ENCODE measurements at places on chromosomes 5 and 9. TPM values are rescaled to one million over a fixed set of nuclear protein-coding genes. Genes with fewer than 3 reads are reported as not detected.

DNA sequence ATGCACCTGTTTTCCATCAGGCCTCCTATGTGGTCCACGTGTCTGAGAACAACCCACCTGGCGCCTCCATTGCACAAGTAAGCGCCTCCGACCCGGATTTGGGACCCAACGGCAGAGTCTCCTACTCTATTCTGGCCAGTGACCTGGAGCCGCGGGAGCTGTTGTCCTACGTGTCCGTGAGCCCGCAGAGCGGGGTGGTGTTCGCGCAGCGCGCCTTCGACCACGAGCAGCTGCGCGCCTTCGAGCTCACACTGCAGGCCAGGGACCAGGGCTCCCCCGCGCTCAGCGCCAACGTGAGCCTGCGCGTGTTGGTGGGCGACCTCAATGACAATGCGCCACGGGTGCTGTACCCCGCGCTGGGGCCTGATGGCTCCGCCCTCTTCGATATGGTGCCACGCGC is 1.7 kb downstream of the PCDHGB1 start:
- no peak for DNase-seq

Gene LCN10
- 10.2 TPM for total RNA-seq

Gene PCDHB11
- 1.8 TPM for total RNA-seq

Gene PDZD2
- total RNA-seq = 66.4 TPM

DNA sequence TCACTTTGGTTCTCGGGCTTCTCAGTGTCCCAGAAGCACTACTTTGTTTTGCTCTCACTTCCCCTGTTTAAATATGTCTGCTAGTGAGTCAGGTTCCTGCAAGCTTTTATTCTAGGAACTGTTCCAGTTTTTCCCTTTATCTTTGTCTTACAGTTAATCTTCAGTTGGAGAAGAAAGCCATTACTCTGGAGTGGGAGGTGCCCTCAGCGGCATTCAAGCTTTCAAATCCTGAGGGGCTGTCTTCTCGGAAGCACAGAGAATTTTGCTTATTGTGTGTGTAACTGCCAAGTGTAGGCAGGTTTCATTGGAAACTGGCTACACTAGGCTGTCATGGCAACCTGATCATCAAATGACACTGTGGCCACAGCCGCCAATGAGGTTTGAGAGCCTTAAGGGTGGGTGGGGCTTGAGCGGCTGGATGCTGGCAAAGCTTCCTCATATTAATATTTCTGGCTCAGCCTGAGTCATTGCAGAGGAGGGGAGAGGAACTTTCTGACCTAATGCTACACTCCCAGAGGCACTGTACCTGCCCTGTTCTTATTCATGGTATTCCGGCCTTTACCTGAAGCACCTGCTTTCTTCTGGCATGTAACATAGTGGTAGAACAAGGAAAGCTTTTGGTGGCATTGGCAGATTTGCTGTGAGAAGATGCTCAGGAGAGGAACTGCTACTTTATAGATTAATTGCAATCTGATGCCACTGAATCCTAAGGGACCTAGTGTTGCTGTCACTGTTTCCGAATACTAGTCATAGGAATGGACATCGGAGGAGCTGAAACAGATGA is 26.3 kb downstream of the SLC25A25 start:
- peak; percentile 59 for DNase-seq

DNA sequence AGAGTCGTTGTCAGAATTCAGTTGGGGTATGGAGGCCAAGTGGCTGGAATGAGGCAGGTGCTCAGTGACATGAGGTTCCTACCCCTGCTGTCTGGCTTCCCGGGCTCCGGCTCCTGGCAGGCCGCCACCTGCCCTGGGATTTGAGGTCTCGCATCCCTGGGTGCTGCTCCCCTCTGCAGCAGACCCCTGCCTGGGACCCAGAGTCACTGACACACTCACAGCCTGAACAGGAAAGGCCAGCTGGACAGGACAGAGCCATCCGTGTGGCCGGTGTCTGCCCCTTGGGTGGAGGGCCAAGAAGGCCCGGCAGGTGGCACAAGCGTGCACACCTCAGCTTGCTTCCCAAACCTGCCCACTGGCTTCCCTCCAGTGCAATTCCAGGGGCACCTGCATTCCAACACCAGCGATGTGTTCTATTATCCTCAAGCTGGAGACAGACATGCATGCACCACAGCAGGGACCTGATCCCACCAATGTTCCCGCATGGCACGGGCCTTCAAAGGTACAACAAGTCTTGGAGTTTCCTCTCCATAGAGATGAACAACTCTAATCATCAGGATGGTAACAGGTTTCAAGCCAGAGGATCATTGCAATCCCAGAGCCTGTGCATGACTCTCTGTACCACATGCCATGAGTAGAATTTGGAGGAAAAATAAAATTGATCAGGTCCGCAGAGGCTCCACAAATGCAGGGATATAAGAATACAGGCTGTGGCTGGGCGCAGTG is 45.6 kb upstream of the RNF130 start:
- no peak for DNase-seq

Gene C9
- 0.12 TPM for total RNA-seq

Gene TIMD4
- 0.96 TPM for total RNA-seq

Gene EQTN
- total RNA-seq = 0.95 TPM

Gene PRDM9
- total RNA-seq = not detected

DNA sequence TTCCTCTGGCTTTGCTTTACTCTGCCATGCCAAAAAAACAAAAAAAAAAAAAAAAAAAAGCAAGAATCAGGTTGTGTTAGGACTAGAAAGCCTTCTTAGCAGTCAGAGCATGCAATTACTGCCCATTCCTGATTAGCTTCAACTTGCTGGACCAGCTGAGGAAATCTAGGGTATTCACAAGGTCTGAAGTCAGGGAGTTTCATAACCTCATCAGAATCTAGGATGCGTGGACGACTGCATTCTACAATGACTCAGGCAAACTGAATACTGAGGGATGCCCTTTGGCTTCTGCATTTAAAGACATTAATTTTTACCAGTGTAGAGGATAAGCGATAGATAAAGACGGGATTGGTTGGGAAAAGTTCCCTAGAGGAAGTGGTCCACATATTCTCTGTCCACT is 39.2 kb upstream of the SHOC1 start:
- DNase-seq = no peak

GRCh38 chr9:33158843-33159776 is 8.0 kb downstream of the B4GALT1 start:
- DNase-seq = peak; percentile 60

DNA sequence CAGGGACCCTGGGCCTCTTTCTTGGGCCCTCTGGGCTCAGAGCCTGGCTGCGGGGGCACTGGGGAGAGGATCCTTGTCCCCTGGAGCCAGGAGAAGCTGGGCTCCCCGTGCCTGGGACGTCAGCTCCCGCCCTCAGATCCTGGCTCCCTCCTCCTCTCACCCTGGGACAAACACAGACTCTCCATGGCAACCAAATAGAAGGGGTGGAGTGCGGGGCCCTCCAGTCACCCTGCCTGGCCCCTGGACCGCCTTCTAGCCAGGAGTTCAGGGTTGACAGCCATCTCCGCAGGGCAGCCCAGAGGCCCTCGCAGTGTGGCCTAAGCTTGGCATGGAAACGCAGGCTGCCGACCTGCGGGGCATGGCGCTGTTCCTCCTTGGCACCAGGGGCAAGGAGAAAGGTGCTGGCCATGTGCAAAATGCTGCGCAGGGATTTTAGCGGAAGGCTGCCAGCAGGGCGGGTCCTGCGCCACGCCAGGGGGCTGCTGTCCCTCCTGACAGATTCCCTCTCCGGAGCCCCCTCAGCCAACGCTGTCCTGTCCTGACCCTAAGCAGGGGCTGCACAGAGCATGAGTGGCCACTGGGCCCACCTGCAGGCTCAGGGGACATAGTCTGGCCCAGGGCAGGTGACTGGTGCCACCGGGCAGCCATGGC is 1.0 kb downstream of the ZDHHC11 start:
- DNase-seq = no peak

Gene GPR150
- total RNA-seq = 0.95 TPM

- DNase-seq = no peak
These were observed 35.2 kb upstream of the CAST start for GRCh38 chr5:96626956-96627355.

- DNase-seq = no peak
These were observed 14.4 kb downstream of the IL9 start for GRCh38 chr5:135881244-135881643.

DNA sequence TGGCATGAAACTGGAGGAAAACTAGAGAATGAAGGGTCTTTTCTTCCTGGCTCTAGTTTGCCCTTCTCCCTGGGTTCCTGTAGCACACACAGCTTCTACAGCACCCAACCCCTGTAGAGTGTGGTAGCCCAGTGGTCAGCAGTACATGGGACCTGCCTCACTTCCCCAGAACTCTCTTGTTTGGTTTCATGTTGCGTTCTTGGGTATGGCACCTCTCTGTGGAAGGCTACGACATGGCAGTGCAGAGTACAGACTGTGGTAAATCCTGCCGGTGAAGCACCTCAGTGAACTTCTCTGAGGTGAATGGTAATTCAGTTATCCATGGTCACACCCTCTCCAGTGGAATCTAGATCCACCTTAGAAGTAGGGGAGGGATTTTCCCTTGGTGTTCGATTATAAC is 105.5 kb downstream of the TLR4 start:
- no peak for DNase-seq

Gene TSLP
- 2.2 TPM for total RNA-seq

Gene ARSI
- 0.69 TPM for total RNA-seq

Gene SOHLH1
- total RNA-seq = not detected

Measured in omental fat pad (tissue), 4 donors.